ENCODE measurements at places on chromosomes 1 and 21. TPM values are rescaled to one million over a fixed set of nuclear protein-coding genes. Genes with fewer than 3 reads are reported as not detected.

GRCh38 chr21:26597981-26598380 lies 24.9 kb upstream of the CYYR1 start:
- H3K27me3 ChIP-seq, result no peaks in the 10 kb centered on the region
- no peaks in the 10 kb centered on the region for H3K36me3 ChIP-seq
- H3K4me3 ChIP-seq, result no peak overlapping the region
- no peak overlapping the region for H3K27ac ChIP-seq
- DNase-seq, result no peak

GRCh38 chr21:42864286-42864685 lies 15.1 kb downstream of the WDR4 start:
- H3K4me1 ChIP-seq, result no peaks in the 10 kb centered on the region
- no peak overlapping the region for H3K4me3 ChIP-seq
- DNase-seq, result no peak
- peaks cover 3% of the 10 kb centered on the region for H3K36me3 ChIP-seq
- H3K27me3 ChIP-seq, result no peaks in the 10 kb centered on the region
- no peak overlapping the region for H3K27ac ChIP-seq

DNA sequence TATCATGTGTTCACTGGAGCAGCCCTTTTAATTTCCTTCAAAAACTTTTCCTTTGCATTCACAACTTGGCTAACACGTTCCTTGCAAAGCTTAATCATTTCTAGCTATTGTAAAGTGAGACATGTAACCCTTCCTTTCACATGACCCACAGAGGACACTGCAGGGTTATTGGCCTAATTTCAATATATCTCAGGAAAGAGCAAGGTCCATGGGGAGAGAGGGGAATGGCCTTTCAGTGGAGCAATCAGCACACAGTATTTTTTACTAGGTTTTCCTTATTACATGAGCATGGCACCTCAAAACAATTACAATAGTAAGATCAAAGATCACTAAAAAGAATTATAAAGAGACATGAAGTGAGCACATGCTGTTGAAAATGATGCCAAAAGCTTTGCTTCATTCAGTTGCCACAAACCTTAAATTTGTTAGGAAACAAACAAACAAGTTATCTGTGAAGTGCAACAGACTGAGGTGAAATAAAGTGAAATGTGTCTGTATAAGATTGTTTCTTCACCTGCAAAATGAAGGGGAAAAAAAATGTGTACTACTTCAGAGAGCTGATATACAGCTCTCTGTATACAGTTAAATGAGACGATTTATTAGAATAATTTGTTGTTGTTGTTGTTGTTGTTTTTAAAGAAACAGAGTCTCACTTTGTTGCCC lies 61.5 kb downstream of the EIF4G3 start:
- H3K4me3 ChIP-seq, result no peak overlapping the region
- no peak overlapping the region for H3K27ac ChIP-seq
- DNase-seq, result no peak
- no peaks in the 10 kb centered on the region for H3K36me3 ChIP-seq
- H3K27me3 ChIP-seq, result no peaks in the 10 kb centered on the region
- H3K4me1 ChIP-seq, result peaks cover 3% of the 10 kb centered on the region

DNA sequence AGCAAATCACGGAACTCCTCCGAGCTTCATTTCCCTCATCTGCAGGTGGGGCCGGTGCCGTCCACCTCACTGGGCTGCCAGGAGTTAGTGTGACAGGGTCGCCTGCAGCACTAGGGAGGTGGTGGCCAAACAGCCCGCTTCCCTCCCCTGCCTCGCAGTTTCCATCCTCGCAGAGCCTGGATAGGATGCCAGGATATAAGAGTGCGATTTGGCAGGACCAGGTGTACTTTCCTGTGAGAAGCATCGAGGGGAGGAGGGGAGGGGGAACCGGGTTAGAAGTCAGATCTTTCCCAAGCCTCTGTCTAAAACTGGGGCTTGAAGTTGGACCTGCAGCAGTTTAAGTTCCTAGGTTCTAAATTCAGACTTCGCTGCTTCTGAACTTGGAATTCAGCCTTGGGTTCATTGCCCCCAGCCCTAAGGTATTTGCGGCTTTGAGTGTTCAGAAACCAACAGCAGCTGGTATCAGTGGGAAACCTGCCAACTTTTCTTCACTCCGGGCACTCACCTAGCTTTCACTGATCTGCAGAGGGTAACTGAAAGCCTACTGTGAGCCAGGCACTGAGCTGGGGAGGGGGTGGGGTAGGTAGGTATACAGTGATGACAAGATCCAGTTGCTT lies 1.7 kb upstream of the JUN start:
- H3K27me3 ChIP-seq, result no peaks in the 10 kb centered on the region
- H3K4me1 ChIP-seq, result peaks cover 25% of the 10 kb centered on the region
- peak overlapping the region; percentile 96 for H3K4me3 ChIP-seq
- peaks cover 24% of the 10 kb centered on the region for H3K36me3 ChIP-seq
- H3K27ac ChIP-seq, result peak overlapping the region; percentile 87

DNA sequence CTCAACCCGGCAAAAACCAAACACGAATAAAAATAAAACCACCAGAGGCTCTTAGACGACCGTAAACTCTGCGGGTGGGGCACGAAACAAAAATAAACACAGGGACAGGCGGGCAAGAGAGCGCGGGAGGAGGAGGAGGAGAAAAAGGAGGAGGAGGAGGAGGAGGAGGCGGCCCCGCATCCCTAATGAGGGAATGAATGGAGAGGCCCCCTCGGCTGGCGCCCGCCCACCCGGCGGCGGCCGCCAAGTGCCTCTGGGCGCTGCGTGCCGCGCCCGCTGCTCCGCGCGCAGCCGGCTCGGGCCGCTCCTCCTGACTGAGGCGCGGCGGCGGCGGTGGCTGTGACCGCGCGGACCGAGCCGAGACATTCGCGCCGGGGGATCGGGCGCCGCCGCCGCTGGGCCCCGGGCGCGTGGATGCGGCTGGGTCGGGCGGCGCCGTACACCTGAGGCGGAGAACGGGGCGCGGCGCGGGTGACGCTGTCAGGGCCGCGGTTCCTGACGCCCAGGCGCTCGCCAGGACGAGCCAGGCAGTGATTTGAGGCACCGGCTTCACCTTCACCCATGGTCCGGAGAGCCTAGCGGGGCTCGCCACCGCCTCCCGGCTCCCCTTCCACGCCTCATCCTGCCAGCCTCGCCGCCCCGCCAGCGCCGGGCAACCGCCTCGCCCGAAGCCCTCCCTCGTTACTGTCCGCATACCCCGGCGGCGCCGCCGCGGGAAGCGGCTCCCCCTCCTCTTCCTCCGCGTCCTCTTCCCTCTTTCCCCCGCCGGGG lies at the start of gene MARK1:
Gene MARK1 (plus strand): TSS at position 229 of the 771 bp plus-strand sequence. CDS start 687 bp downstream, outside the sequence.
- no peak within 1 kb of the TSS for H3K27ac ChIP-seq
- H3K4me1 ChIP-seq, result peaks cover 11% of the 10 kb centered on the region
- DNase-seq, result no peak
- peaks cover 43% of the 10 kb centered on the region for H3K27me3 ChIP-seq
- H3K36me3 ChIP-seq, result peaks cover 6% of the 10 kb centered on the region

- DNase-seq, result no peak
- peaks cover 5% of the 10 kb centered on the region for H3K4me1 ChIP-seq
- H3K27me3 ChIP-seq, result peaks cover 29% of the 10 kb centered on the region
- H3K4me3 ChIP-seq, result no peak overlapping the region
- H3K27ac ChIP-seq, result no peak overlapping the region
Measured at GRCh38 chr1:203204756-203205155, 18.3 kb upstream of the CHI3L1 start.

OR2M4 gene
- not detected for total RNA-seq

GRCh38 chr1:201113451-201114244 lies 1.4 kb upstream of the CACNA1S start:
- H3K4me3 ChIP-seq, result peak overlapping the region; percentile 90
- peaks cover 4% of the 10 kb centered on the region for H3K4me1 ChIP-seq
- no peak overlapping the region for H3K27ac ChIP-seq
- no peak for DNase-seq
- H3K36me3 ChIP-seq, result no peaks in the 10 kb centered on the region
- H3K27me3 ChIP-seq, result peaks cover 7% of the 10 kb centered on the region

GRCh38 chr1:243930822-243931671 lies 81.0 kb upstream of the AKT3 start:
- no peak for DNase-seq
- H3K27ac ChIP-seq, result no peak overlapping the region
- H3K36me3 ChIP-seq, result no peaks in the 10 kb centered on the region
- no peaks in the 10 kb centered on the region for H3K4me1 ChIP-seq
- H3K4me3 ChIP-seq, result no peak overlapping the region

DNA sequence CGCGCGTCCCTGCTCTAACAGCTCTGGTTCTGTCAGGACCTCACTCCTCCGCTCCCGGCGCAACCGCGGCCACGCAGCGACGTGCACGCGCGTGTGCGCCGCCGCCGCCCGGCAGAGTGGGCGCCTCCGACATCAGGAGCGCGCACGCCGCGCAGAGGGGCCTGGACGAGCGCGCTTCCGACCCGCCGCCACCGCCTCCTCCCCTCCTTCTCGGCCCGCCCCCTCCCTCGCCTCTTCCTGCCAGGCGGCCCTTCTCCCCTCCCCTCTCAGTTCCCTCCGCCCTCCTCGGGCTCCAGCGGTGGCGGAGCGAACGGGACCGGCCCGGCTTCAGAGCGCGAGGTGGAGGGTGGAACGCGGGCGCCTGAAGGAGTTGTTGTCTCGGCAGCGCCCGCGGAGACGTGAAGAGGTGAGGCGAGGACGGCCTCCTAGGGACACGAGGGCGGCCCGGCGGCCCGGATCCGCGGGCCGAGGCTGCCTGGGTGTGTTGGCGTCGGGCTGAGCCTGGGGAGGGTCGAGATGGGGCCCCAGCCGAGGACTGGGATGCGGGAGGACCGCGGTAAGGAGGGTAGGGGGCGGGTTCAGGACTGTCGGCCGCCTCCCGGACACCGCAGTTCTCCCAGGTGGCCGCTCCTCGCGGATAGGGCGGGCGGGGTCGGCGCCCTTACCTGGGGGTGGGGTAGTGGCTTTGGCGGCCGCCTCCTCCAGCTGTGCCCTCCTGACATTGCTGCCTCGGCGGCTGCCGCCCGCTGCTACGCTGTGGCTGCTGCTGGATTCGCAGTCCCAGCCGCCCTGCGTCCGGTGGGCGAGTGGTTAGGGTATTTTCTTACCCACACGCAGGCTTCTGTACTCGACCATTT lies at the start of gene RABGAP1L:
Gene RABGAP1L (plus strand): TSS at position 269 of the 857 bp plus-strand sequence.
- H3K36me3 ChIP-seq, result no peaks in the 10 kb centered on the region
- H3K4me1 ChIP-seq, result peaks cover 60% of the 10 kb centered on the region
- H3K27me3 ChIP-seq, result no peaks in the 10 kb centered on the region
- peak; percentile 96 for DNase-seq

SPRR2E gene
- not detected for total RNA-seq

NDUFV3 gene
- 32.9 TPM for total RNA-seq

GRCh38 chr1:66752000-66752592 lies at the start of gene DYNLT5:
Gene DYNLT5 (plus strand): TSS chr1:66752459. CDS start chr1:66754659, 2,200 bp downstream.
- peaks cover 57% of the 10 kb centered on the region for H3K27me3 ChIP-seq
- peaks cover 9% of the 10 kb centered on the region for H3K4me1 ChIP-seq
- peak within 1 kb of the TSS; percentile 64 for H3K4me3 ChIP-seq
- DNase-seq, result no peak
- no peaks in the 10 kb centered on the region for H3K36me3 ChIP-seq

GRCh38 chr1:76136894-76137293 lies 62.3 kb downstream of the ST6GALNAC3 start:
- no peak overlapping the region for H3K4me3 ChIP-seq
- no peak overlapping the region for H3K27ac ChIP-seq
- H3K4me1 ChIP-seq, result no peaks in the 10 kb centered on the region
- H3K36me3 ChIP-seq, result no peaks in the 10 kb centered on the region

DNA sequence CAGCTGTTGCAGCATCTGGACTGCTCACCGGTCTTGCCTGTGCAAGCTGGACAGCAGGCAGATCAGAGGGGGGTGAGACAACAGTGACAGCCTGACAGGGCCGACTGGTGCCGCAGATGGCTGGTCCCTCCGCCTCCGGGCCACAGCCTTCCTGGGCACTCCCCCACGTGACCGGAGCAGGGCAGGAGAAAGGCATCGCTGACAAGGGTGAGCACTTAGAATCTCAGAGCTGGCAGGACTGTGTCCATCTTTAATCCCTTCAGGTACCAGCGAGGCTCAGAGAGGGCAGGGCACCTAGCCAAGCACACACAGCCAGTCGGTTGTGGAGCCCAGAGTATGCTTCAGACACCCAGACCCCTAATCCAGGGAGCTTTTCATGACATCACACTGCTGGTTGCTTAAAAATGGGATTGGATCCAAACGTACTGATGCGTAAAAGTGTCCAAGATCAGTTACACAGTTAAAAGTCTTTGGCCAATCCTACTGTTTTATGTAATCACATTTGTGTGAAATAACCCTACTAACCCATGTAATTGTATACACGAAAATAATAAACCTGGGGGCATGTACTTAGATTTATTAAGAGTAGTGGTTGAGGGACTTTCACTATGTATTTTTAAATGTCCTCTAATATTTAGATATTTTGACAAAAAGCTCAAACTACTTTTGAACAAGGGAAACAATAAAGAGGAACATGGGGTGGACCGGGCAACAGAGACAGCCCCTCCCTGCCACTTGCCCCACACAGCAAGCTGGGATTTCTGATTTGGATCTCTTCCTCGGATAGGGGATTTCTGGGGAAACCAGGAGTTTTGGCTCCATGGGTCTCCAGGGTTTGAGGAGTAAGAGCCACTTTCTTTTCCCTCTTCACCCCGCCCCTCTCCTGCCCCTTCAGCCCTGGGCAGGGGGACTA lies 758 bp upstream of the CNTN2 start:
- no peaks in the 10 kb centered on the region for H3K36me3 ChIP-seq
- H3K27me3 ChIP-seq, result peaks cover 23% of the 10 kb centered on the region
- H3K4me1 ChIP-seq, result no peaks in the 10 kb centered on the region
- no peak for DNase-seq

DNA sequence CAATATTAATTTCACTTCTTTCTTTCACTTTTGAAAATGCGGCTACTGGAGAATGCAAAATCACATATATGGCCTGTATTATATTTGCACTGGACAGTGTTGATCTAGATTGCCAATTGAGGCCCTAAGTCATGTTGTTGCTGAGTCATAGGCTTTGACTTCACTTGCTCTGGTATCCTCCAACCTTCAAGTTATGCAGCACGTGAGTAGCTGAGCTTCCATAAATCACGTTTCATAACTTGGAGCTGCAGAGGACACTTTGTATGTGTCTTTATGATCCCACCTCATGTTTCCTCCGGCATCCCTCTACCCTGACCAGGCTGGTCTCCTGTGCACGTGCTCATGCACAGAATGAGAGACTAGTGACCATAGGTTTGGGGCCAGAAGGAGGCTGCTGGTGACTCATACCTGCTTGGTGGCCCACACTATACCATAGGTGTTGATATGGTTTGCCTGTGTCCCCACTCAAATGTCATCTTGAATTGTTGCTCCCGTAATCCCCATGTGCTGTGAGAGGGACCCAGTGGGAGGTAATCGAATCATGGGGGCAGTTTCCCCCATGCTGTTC lies 103.0 kb upstream of the TSPAN2 start:
- DNase-seq, result no peak
- H3K4me3 ChIP-seq, result no peak overlapping the region
- H3K4me1 ChIP-seq, result peaks cover 3% of the 10 kb centered on the region
- H3K36me3 ChIP-seq, result no peaks in the 10 kb centered on the region
- H3K27ac ChIP-seq, result no peak overlapping the region

GRCh38 chr1:11335417-11336056 lies 62.5 kb downstream of the UBIAD1 start:
- peaks cover 35% of the 10 kb centered on the region for H3K4me1 ChIP-seq
- peak overlapping the region; percentile 55 for H3K4me3 ChIP-seq
- peak overlapping the region; percentile 80 for H3K27ac ChIP-seq

DNA sequence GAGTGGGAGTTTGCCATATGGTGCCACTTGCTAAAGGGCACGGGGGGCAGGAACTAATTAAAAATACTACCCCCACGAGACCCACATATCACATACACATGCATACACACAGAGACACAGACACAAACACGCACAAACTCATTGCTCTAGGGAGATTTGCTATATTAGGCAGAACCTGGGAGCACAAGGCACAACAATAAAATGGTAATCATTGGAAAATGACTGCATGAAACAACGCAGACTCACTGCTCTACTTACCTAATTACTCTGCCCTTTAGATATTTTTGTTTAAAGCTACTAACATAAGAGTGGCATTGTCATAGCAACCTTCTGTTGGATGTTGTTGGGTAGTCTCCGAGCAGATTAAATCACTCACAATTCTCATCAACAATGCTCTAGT lies 20.3 kb upstream of the RGS4 start:
- DNase-seq, result no peak
- no peaks in the 10 kb centered on the region for H3K36me3 ChIP-seq
- H3K27me3 ChIP-seq, result peaks cover 9% of the 10 kb centered on the region
- H3K4me3 ChIP-seq, result no peak overlapping the region
